T-helper 2 cell (primary cell): ENCODE measurements at places on chromosomes 2 and 18.

GRCh38 chr2:150718280-150718679, 230.8 kb upstream of the RND3 start:
- no peak for DNase-seq

DNA sequence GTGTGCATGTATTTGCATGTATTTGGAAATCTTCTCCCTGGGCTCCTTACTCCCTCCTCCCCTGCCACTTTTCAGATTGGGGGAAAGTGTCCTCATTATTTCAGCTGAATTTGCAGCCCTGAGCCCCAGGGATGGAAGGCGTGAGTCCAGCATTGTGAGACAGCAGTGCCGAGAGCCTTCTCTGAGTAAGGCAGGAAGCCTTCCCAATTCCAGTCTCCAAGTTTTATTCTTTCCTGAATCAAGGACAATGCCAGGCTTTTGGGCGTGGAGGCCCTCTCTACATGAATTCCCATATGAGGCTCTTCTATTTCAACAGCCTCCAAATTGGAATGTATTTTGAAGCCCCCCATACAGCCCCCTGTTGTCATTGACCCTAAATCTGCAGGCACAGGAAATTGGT, 163.5 kb downstream of the ACKR3 start:
- no peak for DNase-seq

DNA sequence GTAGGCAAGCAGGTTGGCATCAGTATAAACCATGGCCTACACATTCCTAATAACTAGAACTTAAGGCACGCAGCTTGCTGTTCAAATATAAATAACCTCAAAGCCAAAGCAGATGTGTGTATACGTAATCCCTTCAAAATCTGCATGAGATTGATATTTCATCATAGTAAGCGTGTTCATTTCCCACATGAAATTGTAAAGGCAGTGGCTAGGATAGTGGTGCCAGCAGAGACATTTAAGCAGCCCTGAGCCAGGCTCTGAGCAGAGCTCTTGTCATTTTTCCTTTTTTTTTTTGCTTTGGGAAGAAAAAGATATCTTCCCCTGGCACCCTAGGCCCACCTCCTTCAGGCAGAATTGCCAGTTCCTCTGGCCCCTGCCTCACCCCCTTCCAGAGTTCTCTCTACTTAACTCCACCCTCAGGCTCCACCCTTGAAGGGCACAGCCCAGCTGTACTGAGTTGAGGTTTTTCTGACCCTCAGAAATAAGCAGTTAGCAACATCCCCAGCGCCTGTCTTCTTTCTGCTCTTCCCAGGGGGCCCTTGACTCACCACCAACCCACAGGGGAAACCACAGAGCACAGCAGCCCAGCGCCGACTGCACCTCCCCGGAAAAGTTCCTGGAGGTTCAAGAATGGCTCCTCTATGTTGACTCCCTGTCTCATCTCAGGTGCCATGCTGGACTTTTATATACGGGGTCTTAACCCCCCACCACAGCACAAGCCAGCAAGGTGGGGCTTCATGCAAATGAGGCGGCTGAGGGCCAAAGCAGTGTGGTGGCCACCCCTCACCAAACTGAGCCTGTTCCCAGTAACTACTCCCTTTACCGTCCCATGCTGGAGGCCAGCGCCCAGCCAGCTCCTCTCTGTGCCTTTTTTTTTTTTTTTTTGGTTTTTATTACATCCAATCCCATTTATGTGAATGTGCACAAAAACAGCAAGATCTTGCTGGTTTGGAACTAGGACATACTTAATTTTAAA, 84.7 kb downstream of the EHD3 start:
- DNase-seq = no peak

- no peak for DNase-seq
Measured at GRCh38 chr18:59560556-59560955, 136.7 kb downstream of the CCBE1 start.

- DNase-seq = no peak
Measured at GRCh38 chr2:133666621-133667020, 98.4 kb upstream of the NCKAP5 start.

- no peak for DNase-seq
Measured at GRCh38 chr2:236557306-236558030, 12.2 kb upstream of the ACKR3 start.

DNA sequence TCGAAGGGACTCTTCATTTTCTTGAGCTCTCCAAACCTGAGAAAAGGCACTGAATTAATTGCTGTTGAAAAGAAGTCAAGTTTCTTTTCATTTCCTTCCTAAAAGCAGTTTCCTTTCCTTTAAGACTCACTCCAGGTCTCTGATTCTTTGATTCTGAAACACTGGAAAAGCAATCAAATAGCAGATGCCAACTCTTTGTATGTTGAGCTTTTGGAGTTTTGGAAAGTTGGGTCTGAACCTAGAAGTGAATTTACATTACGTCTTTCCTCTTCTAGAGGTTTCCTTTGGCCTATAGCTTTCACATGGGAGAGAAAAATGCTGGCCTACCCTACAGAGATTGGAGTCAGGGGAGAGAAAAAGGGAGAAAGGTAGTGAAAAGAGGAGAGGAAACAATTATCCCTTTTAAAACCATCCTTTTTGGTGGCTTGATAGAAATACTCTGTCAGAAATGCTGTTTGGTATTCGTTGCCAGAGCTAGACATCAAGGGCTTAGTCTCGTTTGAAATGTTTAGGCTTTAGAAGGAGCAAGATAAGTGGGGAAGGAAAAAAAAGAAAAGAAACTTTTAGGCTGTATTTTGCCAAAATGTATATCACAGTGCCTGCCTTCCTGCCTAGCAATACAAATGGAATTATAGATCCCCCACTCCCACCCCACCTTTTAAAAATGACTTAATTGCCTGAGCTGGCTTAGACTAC, 187.7 kb downstream of the PRPF40A start:
- DNase-seq = no peak

- no peak for DNase-seq
Measured at GRCh38 chr18:32891130-32891529, 118.3 kb upstream of the KLHL14 start.

GRCh38 chr2:567865-568638, 109.2 kb downstream of the TMEM18 start:
- DNase-seq = no peak

DNA sequence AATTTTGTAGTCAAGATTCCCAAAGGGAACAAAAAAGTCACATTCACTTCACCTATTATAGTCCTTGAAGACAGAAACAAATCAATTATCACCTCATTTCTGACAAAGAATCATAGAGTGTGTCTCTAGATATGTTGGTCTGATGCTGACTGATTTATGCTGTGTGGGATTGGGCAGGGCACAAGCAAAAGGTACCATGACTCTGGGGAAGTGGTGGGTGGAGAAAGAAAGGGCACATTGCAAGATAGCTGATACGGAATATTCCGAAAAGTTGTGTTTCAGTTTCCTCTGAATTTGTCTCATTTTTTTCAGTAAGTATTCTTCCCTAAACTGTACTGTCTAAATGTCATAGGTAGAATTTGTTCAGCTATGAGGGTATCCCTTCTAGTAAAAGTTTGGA, 268.0 kb downstream of the MREG start:
- peak; percentile 48 for DNase-seq

GRCh38 chr2:183112577-183112976, 11.7 kb upstream of the NUP35 start:
- no peak for DNase-seq

- DNase-seq = no peak
Measured at GRCh38 chr2:53545604-53546003, 222.0 kb upstream of the CHAC2 start.

DNA sequence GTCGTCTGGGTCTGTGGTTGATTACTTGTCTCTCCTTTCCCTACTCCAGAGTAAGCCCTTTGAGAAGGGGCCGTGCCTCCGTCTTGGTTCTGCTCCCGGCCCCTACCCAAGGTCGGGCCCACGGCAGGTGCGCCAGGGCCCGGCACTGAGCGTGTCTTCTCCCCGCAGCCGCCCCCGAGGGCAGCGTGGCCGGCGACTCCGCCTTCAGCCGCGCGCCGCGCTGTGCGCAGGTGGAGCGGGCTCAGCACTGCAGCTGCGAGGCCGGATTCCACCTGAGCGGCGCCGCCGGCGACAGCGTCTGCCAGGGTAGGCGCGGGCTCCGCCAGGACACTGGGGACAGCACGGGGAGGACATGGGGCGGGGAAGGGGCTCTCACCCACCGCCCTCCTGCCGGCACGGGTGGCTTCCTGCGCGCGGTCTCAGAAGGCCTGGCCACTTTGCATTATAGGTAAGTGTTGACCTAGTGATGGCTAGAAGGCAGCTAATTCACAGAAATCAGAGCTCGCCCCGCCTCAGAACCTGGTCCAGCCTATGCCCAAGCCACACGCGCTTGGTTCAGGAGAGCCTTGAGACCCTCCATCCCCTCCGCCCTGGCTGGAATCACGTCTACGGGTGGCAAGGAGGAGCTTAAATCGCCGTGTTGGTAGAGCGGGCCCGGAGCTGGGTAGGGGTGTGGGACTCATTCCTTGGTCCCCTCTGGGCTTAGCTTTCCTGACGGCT, 43.5 kb downstream of the FBLN7 start:
- DNase-seq = peak; percentile 6

DNA sequence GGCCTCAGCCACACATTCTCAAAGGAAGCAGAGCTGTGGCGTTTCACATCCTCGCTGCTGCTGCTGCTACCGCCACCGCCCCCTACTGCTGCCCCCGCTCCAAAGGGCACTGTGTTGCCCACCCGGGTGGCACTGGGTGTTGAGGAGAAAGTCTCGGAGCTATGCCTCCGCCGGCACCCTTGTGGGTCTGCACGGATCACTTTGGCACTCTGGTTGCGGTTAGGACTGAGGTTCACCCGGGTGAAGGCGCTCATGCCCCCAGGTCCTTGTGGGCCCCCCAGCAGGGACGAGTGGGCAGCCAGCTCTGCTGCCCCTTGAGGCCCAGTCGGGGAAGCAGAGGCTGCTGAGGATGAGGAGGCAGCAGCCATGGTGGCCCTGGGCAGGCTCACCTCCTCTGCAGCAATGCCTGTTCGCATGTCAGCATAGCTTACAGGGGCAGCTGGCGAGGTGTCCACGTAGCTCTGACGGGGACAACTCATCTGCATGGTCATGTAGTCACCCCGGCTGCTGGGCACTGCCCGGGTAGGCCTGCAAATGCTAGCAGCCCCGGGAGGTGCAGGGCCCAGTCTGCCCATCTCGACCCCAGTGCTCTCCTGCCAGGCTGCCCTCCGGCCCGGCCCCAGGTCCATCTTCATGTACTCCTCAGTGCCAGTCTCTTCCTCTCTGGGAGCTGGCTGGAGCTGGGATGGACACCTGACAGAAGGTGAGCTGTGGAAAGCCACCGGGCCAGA, 4.2 kb downstream of the IRS1 start:
- DNase-seq = no peak

DNA sequence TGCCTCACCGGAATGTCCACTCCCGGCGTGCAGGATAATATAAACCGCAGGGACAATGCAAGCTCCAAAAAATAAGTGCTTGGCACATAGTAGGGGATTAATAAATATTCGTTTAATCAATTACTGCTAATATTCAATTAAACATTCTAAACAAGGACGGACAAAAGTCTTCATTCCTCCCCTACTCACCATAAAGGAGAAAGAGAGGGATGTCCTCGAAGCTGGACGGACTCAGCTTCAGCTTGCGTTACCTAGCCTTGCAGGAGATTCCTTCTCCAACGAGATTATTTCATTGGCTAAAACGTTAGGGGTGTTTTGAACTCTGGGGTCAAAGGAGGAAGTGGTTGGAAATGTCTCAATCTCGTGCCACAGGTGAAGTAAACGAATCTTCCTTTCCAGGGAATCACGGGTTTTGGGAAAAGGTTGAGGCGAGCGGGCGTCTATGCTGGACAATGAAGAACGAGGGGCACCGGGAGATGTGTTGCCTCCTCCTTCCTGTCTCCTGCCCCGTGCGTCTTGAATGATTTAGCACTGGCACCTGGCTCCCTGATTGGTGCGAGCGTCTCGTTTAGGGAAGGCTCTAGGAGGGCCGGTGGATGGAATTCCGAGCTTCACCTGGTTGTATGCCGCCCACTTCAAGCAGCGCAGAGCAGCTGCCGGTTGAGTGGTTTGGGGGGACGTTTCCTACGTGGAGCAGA, 2.0 kb upstream of the GAD1 start:
- no peak for DNase-seq

GRCh38 chr2:2409481-2409880, 78.4 kb upstream of the MYT1L start:
- DNase-seq = no peak

- no peak for DNase-seq
Measured at GRCh38 chr2:234794866-234795265, 157.0 kb upstream of the SH3BP4 start.

GRCh38 chr18:78621141-78621755, 358.4 kb upstream of the SALL3 start:
- no peak for DNase-seq

DNA sequence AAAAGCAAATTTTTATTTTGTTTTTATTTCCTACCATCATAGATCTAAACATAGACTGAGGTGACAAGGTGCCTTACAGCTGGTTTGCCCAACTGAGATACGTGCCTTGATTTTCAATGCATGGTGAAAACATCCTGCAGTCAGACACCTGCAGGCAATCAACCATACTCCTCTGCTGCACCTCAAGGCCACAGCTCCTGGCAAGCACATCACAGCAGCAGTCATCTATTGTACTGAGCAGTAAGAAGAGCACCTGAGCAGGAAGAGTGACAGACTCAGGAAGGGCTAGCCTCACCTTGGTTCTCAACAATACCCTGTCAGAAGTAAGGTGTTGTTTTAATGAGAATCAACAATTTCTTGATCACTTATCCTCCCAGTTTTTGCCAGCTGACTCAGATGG, 1206.8 kb upstream of the NRXN1 start:
- no peak for DNase-seq

GRCh38 chr2:38750011-38750890, 910 bp downstream of the SRSF7 start:
- DNase-seq = peak; percentile 29

DNA sequence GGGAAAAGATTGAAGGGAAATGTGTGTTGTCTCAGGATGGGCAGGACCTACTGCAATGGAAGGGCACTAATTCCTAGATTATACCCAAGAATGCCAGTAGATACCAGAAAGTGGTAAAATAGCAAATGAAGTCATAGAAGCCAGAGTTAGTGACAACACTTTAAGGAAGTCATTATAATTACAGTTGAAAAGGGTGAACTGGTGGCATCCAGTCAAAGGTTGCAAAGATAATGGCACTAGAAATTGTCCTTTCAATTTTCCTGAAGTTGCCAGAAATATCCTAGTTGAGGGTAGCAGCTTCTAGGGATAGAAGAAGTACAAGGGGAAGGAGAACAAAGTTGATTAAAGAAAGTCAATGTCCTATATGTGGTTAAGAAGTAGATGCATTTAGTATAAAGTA, 68.8 kb upstream of the GLS start:
- no peak for DNase-seq

GRCh38 chr2:3282056-3282998, 95.3 kb downstream of the EIPR1 start:
- DNase-seq = no peak
